ENCODE measurements at places on chromosomes 12 and 14.

DNA sequence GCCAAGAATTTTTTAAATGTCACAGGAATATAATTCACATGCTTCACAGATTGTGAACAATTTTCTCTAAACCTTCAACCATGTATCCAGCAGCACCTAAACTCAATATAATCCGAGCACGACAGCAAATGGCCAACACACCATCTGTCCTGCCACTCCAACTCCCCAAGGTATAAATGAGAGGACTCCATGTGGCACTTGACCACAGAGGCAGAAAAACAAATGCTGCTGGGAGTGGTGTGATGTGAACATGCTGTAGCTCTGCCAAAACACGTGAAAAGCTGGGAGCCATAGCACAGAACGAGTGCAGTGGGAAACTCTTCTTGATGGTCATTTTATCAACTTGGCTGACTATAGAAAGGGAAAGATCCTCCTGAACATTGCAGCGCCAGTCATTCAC, 70.9 kb downstream of the LLPH start:
- no peak for DNase-seq

DNA sequence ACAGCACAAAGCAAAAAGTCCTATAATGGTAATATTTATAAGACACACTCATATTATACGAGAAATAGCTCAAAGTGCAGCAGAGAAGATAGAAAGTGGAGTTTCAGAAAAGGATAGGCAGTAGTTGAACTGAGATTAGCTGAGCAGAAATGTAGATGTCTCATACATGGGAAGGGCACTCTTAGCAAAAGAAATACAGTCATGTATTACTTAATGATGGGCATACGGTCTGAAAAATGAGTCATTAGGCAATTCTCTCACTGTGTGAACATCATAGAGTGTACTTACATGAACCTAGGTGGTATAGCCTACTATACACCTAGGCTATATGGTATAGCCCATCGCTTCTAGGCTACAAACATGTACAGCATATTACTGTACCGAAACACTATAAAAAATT, 671.3 kb downstream of the RPS29 start:
- DNase-seq, result no peak

DNA sequence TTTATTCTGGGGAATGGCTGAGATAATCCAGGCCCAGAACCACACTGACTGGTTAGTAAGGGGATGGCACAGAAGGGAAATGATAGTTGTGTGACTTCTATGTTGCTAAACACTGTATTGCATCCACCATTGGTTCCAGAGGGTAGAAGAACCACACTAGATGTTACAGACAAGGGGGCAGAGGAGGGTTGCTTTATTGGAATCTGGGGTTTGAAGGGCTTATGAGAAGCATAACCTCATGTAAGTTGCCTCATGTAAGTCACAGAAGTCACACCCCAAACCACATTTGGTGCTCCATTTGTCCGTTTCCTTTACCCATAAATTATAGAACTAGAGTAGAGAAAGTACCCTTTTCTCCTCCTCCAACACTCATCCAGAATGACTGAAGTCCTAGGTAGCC, 5.5 kb upstream of the PSMA6 start:
- no peak for DNase-seq

- no peak for DNase-seq
Measured at GRCh38 chr12:14920475-14921126, 17.7 kb downstream of the ERP27 start.

- DNase-seq, result peak; percentile 46
Measured at GRCh38 chr14:85565862-85566296, 35.9 kb downstream of the FLRT2 start.

GRCh38 chr14:82055515-82056115, 522.0 kb upstream of the SEL1L start:
- DNase-seq, result no peak

DNA sequence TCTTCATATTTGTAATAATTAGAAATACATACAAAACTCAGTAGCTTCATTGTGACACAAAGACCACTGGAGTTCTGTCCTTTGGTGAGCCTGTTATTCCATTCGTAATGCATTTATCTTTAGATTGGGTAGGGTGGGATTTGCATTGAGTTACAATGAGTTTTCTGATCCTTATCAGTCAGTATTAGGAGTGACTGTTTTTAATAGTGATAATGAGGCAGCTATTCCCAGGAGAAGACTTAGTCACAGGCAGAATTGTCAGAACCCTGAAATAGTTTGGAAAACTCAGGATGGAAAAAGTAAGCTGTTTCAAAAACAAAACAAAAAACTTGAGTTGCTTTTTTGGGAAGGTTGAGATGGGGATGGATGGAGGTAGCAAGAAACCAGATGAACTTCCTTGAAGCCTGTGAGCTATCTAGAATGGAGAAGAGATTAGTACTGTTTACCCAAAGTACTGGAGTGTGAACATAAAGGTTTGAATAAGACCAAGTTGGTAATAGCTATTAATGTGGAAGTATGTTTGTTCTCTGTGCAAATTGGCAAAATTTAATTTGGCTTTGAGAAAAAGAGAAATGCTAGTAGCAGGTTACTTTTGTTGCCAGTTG, 38.6 kb downstream of the FBXO34 start:
- DNase-seq, result peak; percentile 31

GRCh38 chr12:43362910-43363694, 188.9 kb downstream of the ADAMTS20 start:
- DNase-seq, result no peak

DNA sequence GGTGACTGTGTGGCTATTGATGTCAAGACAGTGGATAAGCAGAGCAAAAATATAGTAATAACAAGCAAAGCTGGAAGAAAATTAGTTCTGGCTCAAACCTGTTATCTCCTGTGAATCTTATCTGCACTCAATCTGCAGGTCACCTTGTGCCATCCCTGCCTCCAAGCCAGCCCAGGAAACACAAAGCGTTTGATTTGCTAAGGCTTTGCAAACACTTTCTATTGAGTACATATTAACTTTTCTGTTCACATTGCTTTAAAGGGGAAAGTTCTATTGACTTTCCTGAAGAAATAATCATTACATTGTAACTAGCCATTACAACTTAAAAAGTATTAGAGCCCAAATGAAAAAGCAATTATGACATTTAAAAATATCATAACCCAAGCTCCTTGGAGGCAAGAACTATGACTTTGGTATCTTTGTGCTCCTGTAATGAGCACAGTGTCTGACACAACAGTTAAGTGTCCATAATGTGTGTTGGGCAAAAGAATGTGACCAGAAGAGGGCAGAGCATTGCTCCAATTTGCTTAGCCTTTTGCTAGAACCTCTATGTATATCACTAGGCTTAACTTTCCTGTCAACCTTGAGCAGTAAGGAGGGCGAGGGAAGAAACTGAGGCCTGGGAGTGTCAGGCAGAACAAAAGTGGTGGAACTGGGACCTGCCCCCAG, 24.7 kb downstream of the SERPINA3 start:
- no peak for DNase-seq

DNA sequence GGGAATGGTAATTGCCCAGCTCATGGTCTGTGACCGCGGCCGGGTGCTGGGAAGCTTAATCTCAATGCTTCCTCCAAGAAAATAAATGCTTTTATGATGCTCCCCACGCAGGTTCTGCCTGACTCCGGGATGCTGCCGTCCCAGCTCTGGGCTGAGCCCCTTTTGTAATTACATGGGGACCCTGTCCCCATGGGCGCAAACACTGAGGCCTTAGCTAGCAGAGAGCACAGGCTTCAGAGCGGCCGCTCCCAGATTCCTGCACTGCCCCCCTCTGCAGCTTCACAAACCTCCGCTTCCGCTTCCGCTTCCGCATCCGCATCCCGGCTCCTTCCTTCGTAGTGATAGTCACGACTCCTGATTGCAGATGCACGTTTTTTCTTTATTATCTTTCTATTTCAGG, 129.5 kb downstream of the KIF26A start:
- no peak for DNase-seq
